ENCODE measurements at places on chromosomes 16 and 17.

GRCh38 chr16:85689285-85689949 lies 663 bp upstream of the GINS2 start:
- DNase-seq = no peak

DNA sequence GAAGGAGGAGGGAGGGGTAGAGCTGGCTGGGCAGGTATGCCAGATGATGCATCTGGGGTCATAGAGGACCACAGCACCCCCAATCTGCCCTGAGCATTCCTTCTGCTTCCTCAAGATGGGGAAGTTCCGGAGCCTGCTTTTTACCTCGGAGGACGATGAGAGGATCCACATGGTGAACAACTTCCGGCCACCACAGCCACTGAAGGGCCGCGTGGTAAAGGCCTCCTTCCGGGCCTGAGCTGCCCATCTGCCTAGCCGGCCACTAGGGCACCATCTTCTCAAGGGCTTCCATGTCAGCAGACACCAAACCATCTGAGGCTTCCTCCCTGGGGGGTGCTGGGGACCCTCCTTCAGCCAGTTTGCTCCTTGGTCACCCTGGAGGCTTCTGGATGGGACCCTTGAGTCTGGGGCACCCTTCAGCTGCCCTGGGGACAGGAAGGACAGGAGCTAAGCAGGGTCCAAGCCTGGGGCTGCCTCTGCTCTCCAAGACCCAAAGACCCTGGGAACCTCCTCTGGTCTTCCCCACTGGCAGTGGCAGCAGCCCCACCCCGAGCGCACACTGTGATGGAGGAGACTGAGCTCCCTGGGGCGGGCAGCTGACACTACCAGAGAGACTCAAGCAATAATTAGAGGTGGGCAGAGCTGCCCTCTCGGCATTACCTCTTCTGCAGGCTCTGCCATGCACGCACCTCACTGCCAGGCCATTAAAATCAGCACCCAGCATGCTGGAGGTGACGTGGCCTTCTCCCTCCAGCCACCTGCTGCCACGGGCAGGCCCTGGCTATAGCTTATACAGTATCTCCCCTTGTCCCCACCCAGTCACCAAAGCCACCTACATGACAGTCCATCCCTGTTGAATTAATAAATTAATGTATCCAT lies 9.3 kb downstream of the CA7 start:
- no peak for DNase-seq

DNA sequence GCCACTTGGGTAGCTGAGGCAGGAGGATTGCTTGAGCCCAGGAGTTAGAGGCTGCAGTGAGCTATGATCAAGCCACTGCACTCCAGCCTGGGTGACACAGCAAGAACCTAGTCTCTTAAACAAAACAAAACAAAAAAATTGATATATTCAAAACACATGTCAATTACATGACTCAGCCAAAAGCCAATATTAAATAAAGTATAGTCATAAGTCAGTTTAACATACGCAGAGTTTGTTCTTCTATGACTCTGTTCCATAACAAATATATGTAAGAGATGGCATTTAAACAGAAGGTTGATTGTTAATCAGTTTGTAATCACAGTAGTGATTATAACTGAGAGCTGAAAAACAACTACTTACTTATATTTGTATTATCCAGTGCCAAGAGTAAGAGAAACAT lies 106.5 kb downstream of the CDH8 start:
- DNase-seq = no peak

GRCh38 chr16:5506021-5506420 lies 408.4 kb upstream of the EEF2KMT start:
- DNase-seq = no peak

DNA sequence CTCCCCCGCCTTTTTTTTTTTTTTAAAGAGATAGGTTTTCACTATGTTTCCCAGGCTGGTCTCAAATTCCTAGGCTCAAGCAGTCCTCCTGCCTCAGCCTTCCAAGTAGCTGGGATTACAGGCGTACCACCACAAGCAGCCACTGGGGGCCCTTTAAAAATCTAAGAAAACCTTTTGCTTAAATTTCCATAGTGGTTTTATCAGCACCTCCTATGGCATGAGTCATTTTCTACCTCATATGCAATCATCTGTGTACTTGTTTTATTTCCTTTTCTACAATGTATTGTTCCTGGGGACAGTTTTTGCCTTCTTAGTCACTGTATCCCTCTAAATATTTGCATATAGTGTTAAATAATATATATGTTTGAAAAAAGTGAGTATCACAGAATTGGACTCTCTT lies 29.2 kb downstream of the GNA13 start:
- DNase-seq = no peak

- DNase-seq = peak; percentile 96
Observed at GRCh38 chr16:57623251-57624043, 5.0 kb upstream of the ADGRG1 start.

DNA sequence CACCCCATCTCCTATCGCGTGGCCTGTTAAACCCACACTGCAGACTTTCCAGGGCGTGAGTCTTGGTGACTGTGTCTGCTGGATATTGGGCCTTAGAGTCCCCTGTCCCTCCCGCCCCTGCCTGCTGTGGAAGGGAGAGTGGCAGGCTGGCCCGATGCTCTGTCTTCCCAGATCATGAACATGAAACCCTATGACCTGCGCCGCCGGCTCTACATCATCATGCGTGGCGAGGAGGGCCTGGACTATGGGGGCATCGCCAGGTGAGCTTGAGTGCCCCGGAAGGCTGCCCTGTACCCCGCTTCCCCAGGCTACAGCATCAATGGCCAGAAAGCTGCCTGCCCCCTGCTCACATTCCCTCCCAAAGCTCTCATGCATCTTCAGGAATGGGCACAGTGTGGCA lies 19.5 kb upstream of the CLEC18A start:
- DNase-seq = no peak
